ENCODE measurements at places on chromosomes 2 and 18. TPM values are rescaled to one million over a fixed set of nuclear protein-coding genes. Genes with fewer than 3 reads are reported as not detected.

DNA sequence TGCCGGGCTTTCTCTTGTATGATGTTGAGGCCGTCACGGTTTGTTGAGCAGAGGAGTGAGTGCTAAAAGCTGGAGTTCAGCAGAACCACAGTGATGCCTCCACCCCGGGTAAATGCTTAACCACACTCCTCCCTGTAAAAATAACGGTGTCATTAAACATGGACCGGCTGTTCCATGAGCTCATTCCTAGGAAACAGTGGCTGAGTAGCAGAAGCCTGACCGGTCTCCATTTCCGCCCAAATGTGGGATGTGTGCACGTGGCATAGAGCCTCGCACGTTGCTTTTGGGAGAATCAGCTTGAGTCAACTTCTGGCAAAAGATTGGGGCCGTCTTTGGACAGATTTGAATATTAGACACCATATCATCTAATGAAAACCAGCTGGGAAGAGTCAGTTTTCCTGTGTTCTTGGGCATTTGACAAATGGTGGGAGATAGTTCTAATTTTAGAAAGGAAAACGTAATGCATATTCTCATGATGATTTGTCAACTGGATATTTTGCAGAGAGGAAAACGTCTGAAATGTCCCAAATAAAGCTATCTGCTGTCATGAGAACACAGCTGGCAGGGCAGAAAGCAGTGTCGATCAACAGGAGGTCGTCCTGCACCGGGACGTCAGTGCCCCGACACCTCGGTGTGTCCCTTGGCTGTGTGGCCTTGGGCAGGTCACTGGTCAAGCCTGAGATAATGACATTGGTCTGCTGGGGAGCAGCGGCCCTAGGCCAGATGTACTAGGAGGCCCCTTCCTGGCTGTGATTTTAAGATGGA, 42.4 kb downstream of the LRRFIP1 start:
- DNase-seq = no peak

- DNase-seq = no peak
Observed at GRCh38 chr2:196970099-196970498, 43.6 kb upstream of the PGAP1 start.

DNA sequence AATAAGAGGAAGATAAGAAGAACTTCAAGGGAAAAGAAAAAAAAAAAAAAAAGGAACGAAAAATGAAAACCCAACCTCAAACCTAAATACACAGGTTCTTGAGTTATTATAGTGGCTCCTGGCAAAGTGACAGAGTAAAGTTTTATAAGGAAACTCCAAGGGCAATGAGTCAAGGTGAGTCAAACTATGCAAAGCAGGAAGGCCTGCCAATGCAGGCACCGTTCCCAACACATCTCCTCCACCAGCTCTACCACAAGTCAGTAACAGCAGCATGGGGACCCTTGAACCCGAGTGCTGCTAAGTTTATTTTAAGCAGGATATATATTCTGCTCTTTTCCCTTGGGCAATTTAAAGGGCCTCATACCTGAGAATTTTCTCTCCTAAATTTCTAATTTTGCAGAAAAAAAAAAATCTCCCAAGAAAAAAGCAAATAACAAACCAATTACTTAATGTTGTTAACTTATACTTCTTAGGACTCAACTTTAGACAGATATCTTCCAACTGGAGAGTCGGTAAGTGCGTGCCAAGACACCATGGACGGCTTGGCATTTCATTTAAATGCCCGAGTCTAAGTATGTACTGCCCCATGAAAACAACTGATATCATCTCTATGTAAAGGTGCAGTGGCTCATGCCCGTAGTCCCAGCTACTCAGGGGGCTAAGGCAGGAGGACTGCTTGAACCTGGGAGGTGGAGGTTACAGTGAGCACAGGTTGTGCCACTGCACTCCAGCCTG, 75.7 kb upstream of the TFCP2L1 start:
- peak; percentile 65 for DNase-seq

GRCh38 chr18:63302636-63303405, 16.7 kb downstream of the BCL2 start:
- no peak for DNase-seq

- no peak for DNase-seq
Observed at GRCh38 chr18:26457195-26457594, 91.2 kb downstream of the KCTD1 start.

DNA sequence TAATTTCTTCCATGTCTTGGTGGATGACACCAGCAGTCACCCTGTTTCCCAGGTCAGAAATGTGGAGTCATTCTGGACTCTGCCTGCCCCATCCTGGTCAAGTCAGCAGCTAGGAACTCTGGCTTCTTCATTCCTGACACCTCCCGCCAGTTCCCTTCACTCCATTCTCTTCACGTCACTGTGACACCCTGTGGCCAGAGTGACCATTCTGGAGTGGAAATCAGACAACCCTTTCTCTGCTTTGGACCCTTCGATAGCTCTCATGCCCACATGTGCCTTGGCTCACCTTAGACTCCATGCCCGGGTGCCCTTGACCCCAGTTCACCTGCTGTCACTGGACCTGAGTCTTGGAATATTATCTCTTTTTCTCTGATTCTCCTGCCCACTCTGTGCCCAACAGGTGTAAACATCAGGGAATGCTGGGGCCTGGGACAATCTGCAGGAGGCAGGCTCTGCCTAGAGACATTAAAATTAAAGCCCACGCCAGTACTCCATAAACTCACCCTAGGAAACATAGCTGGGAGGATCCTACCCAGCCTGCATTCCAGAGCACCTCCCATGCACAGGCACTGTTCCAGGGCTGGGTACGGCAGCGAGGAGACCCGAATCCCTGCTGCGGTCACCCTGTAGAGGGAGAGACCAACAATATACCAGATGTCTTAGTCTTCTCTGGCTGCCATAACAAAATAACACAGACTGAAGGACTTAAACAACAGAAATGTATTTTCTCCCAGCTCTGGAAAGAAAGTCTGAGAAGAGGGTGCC, 41.1 kb upstream of the FAHD2A start:
- no peak for DNase-seq

DNA sequence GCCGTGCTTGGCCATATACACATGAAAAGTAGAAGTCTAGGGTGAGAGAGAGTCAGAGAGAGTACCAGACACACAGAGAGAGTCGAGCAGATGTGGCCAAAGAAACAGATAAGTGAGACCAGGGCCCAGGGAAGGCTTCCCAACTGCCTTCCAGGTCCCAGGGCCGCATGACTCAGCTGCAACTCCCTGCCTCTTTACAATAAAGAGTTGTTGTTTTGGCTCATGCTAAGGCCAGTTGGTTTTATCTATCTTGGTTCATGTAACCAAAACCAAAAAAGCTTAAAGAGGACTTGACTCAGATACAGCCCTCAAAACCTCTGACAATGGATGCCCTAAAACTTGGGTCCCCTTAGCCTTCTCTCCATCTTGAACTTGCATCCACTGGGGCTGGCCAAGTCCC, 36.9 kb downstream of the REEP1 start:
- DNase-seq = no peak

DNA sequence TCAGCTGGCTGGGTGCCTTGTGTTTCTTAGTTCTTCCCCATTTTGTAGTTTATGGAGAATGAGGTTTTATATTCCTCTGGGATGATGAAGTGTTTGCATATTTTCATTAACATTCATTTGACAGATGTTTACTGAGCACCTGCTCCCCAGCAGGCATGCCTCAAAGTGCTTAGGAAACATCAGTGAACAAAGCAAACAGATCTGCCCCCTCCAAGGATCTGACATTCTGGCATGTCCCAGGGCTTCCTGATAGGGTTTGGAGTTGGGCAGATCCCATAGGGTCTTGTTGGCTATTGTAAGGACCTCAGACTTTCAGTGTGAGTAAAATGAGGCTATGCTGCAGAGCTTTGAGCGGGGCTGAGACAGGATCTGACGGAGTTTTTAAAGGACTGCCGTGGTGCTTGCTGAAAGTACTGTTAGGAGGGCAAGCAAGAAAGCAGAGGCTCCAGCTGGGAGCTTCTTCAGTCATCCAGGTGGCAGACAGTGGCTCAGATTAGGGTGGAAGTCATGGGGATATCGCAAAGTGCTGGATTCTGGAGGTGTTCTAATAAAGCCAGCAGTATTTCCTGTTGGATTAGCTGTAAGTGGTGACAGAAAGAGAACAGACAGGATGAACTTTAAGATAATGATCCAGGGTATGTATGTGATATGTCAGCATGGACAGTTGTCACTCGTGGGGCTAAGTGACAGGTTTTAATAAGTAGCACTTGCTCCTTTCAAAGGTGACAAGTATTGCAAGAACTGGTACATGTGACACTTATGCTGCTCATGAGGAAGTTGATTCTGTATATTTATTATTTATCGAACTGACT, 11.3 kb upstream of the IAH1 start:
- DNase-seq = no peak

DNA sequence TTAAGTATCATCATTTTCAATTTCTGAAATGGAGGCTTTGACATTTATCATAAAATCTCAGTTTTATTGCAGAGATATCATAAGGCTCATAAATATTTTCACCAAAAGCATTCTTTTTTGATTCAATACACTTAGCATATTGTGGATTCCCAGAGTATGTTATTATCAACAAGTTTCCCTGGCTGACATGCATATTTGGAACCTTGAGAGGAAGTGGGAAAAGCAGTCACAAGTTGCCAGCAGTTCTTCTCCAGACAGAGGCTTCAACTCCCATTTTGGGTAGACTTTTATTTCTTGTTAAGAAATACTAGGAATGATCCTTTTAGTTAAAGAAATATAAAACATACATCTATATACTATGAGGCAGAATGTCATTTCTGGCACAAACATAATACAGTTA, 236.5 kb downstream of the ASXL3 start:
- no peak for DNase-seq

DNA sequence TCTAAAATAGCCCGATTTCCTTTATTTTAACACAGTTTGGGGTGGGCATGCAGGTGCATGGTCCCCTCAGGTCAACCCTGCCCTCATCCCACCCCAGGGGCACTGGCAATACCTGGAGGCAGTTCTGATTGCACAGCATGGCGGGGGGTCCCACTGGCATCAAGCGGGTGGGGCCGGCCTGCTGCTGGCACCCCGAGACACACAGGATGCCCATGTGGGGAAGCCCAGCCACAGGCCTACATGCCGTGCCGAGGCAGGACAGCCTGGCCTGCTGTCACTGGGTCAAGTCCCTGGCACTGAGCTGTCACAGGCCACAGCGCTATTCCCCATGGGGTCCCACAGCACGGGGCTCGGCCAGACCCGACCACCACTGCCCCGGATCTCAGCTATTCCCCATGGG, 11.9 kb upstream of the KCNG2 start:
- no peak for DNase-seq

GALR1 gene
- total RNA-seq = not detected

ANKRD30B gene
- not detected for total RNA-seq

SAG gene
- not detected for total RNA-seq

CIB4 gene
- 0.33 TPM for total RNA-seq

Measured in Panc1 (cell line).